ENCODE measurements at places on chromosomes 2 and 18.

DNA sequence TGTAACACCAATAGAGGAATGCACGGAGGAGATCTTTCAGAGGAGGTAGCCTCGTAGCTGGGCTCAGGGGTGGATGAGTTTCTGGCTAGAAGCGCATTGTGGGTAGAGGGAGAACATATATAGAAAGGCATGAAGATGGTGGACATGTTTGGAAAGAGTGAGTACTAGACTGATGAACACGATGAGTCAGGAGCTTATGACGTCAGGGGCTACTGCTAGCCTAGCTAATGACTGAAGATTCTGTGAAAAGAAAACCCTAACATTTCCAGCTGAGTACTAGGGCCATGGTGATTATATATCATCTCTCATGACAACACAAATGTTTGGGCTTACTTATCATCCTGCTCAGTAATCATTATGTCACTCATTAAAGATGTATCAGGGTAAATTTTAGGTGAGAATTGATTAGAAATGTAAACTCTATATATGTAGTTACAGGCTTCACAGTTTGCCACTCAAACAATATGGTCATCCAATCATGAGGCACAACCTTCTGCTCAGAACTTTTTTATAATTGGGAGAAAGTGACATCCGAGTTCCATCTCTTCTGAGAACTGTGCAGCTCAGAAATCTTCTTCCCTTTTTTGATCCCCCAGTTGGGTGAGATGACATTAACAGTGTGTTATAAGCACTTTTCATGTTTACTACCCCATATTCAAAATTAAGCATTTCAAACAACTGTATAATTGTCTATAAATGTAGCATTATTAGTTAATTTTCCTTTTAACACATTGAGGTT, 22.2 kb upstream of the IL1RN start:
- peak; percentile 64 for DNase-seq

- no peak for DNase-seq
Observed at GRCh38 chr18:45349467-45349866, 265.8 kb upstream of the SLC14A2 start.

GRCh38 chr2:134760385-134760784, 41.6 kb upstream of the TMEM163 start:
- no peak for DNase-seq

- no peak for DNase-seq
Observed at GRCh38 chr2:112572005-112572404, 12.4 kb upstream of the CHCHD5 start.

- peak; percentile 63 for DNase-seq
Observed at GRCh38 chr2:234550511-234551107, 53.7 kb upstream of the ARL4C start.
